ENCODE measurements at places on chromosomes 12 and 14. TPM values are rescaled to one million over a fixed set of nuclear protein-coding genes. Genes with fewer than 3 reads are reported as not detected.

The CFAP251 gene
- total RNA-seq = 2.7 TPM

The LALBA gene
- total RNA-seq = not detected

The ATP5MC2 gene
- 267 TPM for total RNA-seq

The OAS1 gene
- 5.2 TPM for total RNA-seq

The FOXG1 gene
- 1.3 TPM for total RNA-seq

The GRIP1 gene
- total RNA-seq = 3.2 TPM

The NFE2 gene
- not detected for total RNA-seq

The OLR1 gene
- total RNA-seq = 0.71 TPM

The RPGRIP1 gene
- 0.42 TPM for total RNA-seq

The SYNE2 gene
- total RNA-seq = 251 TPM

The PLA2G1B gene
- 1.8 TPM for total RNA-seq

The INHBC gene
- not detected for total RNA-seq

The TAS2R20 gene
- total RNA-seq = 2.6 TPM

The FAM181A gene
- total RNA-seq = not detected

The KCNH5 gene
- not detected for total RNA-seq

The SLCO1B1 gene
- 0.08 TPM for total RNA-seq

The DDN gene
- total RNA-seq = not detected

The CCDC177 gene
- not detected for total RNA-seq

- no peak overlapping the region for H3K27ac ChIP-seq
- no peak overlapping the region for H3K4me3 ChIP-seq
- H3K27me3 ChIP-seq = no peaks in the 10 kb centered on the region
- no peaks in the 10 kb centered on the region for H3K4me1 ChIP-seq
- H3K36me3 ChIP-seq = no peaks in the 10 kb centered on the region
- DNase-seq = no peak
Observed at GRCh38 chr12:78787576-78787975, 77.0 kb upstream of the SYT1 start.

DNA sequence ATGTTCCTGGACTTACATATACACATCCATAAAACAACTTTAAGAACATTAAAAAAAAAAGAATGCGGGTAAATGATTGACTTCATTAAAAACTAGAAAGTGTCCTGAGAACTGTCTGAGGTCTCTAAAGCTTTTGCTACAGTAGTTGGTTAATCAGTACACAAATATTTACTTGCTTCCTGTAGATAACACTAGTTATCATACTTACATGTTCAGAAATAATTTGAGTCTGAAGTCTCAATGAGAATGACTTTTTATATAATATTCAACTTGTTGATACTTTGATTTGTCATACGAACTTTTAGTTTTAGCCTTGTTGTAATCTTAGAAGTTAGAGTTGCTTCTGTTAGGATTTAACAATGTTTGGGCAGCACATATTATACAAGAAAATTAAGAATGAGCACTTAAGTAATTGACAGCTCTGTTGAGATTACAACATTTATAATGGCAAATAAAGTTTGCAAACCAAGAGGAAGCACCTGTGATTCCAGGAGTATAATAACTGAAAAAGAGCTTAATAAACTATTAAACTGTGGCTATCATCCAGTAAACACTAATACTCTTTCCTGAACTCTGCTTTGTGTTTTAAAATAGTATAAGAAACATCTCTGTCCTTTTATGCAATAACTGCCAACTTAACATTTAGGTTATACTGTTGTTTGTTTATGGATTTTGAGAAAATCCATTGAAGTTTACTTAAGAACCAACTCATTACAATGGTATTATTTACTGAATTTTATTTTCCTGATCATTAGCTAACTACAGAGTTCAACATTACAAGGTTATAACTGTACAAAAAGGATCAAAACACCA lies 131.7 kb downstream of the MIPOL1 start:
- no peak for DNase-seq
- no peaks in the 10 kb centered on the region for H3K36me3 ChIP-seq
- H3K27ac ChIP-seq = no peak overlapping the region
- no peaks in the 10 kb centered on the region for H3K27me3 ChIP-seq
- H3K4me3 ChIP-seq = no peak overlapping the region
- no peaks in the 10 kb centered on the region for H3K4me1 ChIP-seq

DNA sequence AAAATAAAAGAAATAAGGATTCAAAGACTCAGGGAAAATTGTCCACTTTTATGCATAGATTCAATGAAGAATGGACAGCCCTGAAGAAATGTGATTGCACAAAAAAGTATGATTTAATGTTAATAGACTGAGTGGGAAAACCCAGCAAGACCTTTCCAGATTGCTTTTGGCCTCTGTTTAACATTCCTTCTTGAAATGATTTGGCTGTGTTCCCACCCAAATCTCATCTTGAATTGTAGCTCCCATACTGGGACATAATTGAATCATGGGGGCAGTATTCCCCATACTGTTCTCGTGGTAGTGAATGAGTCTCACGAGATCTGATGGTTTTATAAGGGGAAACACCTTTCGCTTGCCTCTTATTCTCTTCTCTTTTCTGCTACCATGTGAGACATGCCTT lies 1316.9 kb upstream of the SEL1L start:
- H3K27me3 ChIP-seq = no peaks in the 10 kb centered on the region
- DNase-seq = no peak
- H3K4me1 ChIP-seq = peaks cover 6% of the 10 kb centered on the region
- no peak overlapping the region for H3K4me3 ChIP-seq

GRCh38 chr12:118377884-118378470 lies 1.6 kb downstream of the SUDS3 start:
- H3K27me3 ChIP-seq = no peaks in the 10 kb centered on the region
- H3K4me3 ChIP-seq = peak overlapping the region; percentile 100
- H3K4me1 ChIP-seq = peaks cover 4% of the 10 kb centered on the region

DNA sequence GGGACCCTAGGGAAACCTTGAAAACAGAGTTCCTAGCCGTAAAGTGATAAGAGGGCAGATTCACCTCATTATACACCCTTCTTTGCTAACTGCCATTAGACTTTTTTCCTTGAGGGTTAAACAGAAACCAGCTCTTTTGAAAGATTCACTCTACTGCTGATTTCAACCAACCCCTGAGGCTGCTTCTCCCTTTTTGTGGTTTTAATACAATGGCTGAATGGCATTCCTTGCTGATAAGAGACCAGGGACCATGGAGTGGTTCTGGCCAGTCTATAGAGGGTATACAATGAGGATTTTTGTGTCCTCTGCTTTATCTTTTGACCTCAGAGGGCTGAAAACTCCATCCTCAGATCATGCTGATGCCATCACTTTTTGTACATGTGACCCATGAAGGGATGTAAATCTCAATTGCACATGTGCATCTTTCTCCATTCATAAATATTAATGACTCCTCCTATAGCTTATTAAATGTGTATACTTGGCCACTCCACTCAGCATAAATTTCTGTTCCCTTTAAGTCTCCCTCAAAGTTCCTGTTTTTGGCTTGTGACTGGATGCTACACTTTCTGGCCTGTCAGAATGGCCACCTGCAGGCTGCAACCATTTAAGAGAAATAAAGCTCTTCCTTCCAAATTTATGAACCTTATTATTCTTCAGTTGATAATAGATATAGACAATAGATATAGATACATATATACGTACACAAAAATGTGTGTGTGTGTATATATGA lies 233.8 kb upstream of the SEL1L start:
- DNase-seq = no peak
- H3K4me3 ChIP-seq = no peak overlapping the region
- no peaks in the 10 kb centered on the region for H3K27me3 ChIP-seq
- no peak overlapping the region for H3K27ac ChIP-seq
- H3K4me1 ChIP-seq = no peaks in the 10 kb centered on the region

GRCh38 chr14:80906946-80907345 lies 34.6 kb downstream of the CEP128 start:
- H3K4me1 ChIP-seq = no peaks in the 10 kb centered on the region
- no peaks in the 10 kb centered on the region for H3K27me3 ChIP-seq
- no peak overlapping the region for H3K27ac ChIP-seq

- peak overlapping the region; percentile 67 for H3K4me3 ChIP-seq
- peak overlapping the region; percentile 71 for H3K27ac ChIP-seq
- H3K4me1 ChIP-seq = peaks cover 9% of the 10 kb centered on the region
- no peaks in the 10 kb centered on the region for H3K27me3 ChIP-seq
Observed at GRCh38 chr12:116532986-116533342, 26.2 kb upstream of the MAP1LC3B2 start.

- no peak for DNase-seq
- H3K27ac ChIP-seq = no peak overlapping the region
- peaks cover 7% of the 10 kb centered on the region for H3K4me1 ChIP-seq
- no peaks in the 10 kb centered on the region for H3K36me3 ChIP-seq
- H3K4me3 ChIP-seq = peak overlapping the region; percentile 12
Observed at GRCh38 chr12:124295431-124296058, 652 bp downstream of the RFLNA start.

- DNase-seq = peak; percentile 49
- no peaks in the 10 kb centered on the region for H3K27me3 ChIP-seq
- peaks cover 18% of the 10 kb centered on the region for H3K4me1 ChIP-seq
- H3K4me3 ChIP-seq = no peak overlapping the region
- H3K27ac ChIP-seq = no peak overlapping the region
Observed at GRCh38 chr14:99524091-99524661, 43.0 kb downstream of the CCNK start.

- peak; percentile 41 for DNase-seq
- H3K27ac ChIP-seq = no peak overlapping the region
- H3K4me1 ChIP-seq = no peaks in the 10 kb centered on the region
- H3K27me3 ChIP-seq = no peaks in the 10 kb centered on the region
Observed at GRCh38 chr14:77000340-77001270, 27.9 kb downstream of the IRF2BPL start.

GRCh38 chr12:57491393-57492280 lies 3.8 kb downstream of the MARS1 start:
- no peak overlapping the region for H3K4me3 ChIP-seq
- H3K27ac ChIP-seq = no peak overlapping the region
- peaks cover 5% of the 10 kb centered on the region for H3K4me1 ChIP-seq
- no peak for DNase-seq
- H3K27me3 ChIP-seq = no peaks in the 10 kb centered on the region
- no peaks in the 10 kb centered on the region for H3K36me3 ChIP-seq

DNA sequence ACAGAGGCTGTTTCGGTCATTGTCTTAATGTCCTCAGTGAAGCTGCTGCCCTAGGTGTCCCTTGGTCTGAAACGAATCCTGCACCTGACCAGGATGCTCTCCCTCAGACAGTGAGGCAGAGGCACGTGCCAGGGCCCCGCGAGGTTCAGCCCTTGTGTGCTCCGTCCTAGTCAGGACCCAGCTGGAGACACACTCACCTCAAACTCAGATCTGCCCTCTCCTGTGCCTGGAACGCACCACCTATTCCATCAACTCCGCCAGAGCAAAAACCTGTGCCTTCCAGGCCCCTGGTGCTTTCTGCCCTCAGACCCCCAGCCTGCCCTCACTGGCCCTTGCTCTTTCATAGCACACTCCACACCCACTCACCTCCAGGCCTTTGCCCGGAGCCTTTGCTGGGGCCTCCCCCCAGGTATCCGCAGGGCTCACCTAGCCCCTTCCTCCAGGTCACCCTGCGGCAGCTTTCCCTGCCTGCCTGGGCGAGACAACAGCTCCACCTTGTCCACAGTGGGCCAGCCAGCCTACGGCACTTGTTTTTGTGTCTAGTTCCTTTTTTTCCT lies 150.6 kb downstream of the BCL11B start:
- no peak overlapping the region for H3K27ac ChIP-seq
- H3K4me1 ChIP-seq = no peaks in the 10 kb centered on the region
- H3K36me3 ChIP-seq = no peaks in the 10 kb centered on the region
- no peak for DNase-seq
- no peak overlapping the region for H3K4me3 ChIP-seq

GRCh38 chr12:26610774-26611173 lies 222.2 kb downstream of the ITPR2 start:
- DNase-seq = no peak
- H3K4me3 ChIP-seq = no peak overlapping the region
- no peaks in the 10 kb centered on the region for H3K4me1 ChIP-seq
- no peaks in the 10 kb centered on the region for H3K27me3 ChIP-seq
- no peak overlapping the region for H3K27ac ChIP-seq

- no peaks in the 10 kb centered on the region for H3K4me1 ChIP-seq
- DNase-seq = no peak
- no peaks in the 10 kb centered on the region for H3K27me3 ChIP-seq
- H3K36me3 ChIP-seq = no peaks in the 10 kb centered on the region
- H3K27ac ChIP-seq = no peak overlapping the region
- H3K4me3 ChIP-seq = no peak overlapping the region
Observed at GRCh38 chr14:75917322-75917945, 64.4 kb downstream of the TGFB3 start.

- H3K27me3 ChIP-seq = no peaks in the 10 kb centered on the region
- no peaks in the 10 kb centered on the region for H3K36me3 ChIP-seq
- H3K27ac ChIP-seq = no peak overlapping the region
Observed at GRCh38 chr12:78531831-78532458, 332.6 kb upstream of the SYT1 start.

DNA sequence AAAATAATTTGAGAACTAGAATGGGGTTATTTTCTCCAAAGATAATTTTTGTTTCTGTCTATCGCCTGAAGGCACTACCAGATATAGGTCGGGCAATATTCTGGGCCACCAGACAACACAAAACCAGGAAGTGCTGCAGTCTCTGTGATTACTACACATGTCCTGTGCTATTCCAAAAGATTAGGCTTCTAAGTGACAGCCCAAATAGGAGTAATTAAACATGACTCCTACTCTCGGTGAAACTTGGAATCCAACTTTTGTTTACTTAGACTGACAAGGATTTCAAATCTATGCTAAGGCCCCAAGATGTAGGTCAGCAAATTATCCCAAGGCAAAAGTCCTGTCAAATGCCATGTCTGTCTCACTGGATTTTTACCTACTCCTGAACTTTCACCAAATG lies 157.6 kb upstream of the LRFN5 start:
- H3K4me1 ChIP-seq = no peaks in the 10 kb centered on the region
- H3K27me3 ChIP-seq = no peaks in the 10 kb centered on the region
- H3K4me3 ChIP-seq = no peak overlapping the region
- no peak overlapping the region for H3K27ac ChIP-seq

- H3K4me3 ChIP-seq = no peak overlapping the region
- peaks cover 2% of the 10 kb centered on the region for H3K4me1 ChIP-seq
- no peak for DNase-seq
- H3K27me3 ChIP-seq = no peaks in the 10 kb centered on the region
- no peaks in the 10 kb centered on the region for H3K36me3 ChIP-seq
- H3K27ac ChIP-seq = no peak overlapping the region
Observed at GRCh38 chr14:20470603-20470901, 1.3 kb downstream of the PNP start.

DNA sequence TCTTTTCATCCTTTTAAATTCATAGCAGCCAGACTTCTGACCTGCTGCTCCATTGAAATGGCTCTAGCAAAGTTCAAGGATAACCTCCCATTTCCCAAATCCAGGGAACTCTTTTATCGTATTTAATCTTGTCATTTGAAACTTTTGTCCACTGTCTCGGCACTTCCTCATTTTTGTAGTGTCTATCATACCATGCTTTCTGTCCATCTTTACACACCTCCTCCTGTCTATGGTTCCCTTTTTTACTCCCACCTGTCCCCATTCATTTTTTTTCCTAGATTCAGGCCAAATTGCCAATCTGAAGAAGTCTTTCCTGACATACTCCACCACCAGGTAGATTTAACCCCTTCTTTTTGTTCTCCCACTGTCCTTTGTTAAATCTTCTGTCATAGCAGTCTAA lies 31.0 kb downstream of the NFYB start:
- no peaks in the 10 kb centered on the region for H3K36me3 ChIP-seq
- H3K4me3 ChIP-seq = no peak overlapping the region
- no peak overlapping the region for H3K27ac ChIP-seq

- peaks cover 2% of the 10 kb centered on the region for H3K4me1 ChIP-seq
- DNase-seq = no peak
- H3K27ac ChIP-seq = no peak overlapping the region
Observed at GRCh38 chr14:53214384-53214783, 61.3 kb upstream of the DDHD1 start.
